Progenitor cell of endocrine pancreas (in vitro differentiated cells): ENCODE measurements at places on chromosomes 6 and 20. TPM values are rescaled to one million over a fixed set of nuclear protein-coding genes. Genes with fewer than 3 reads are reported as not detected.
A peak's percentile ranks its signal among the peaks of the same experiment; 100 is the strongest.

The C6orf15 gene
- total RNA-seq: not detected in 2 replicates

The CCR6 gene
- total RNA-seq: not detected in 2 replicates

The CASS4 gene
- 0.09 and 0.26 TPM in 2 replicates for total RNA-seq

The PTK7 gene
- 141 and 142 TPM in 2 replicates for total RNA-seq

The SIRPB2 gene
- total RNA-seq: not detected in 2 replicates

The CTSZ gene
- total RNA-seq: 61.4 and 65.6 TPM in 2 replicates

- DNase-seq: no peak
These were observed 56.0 kb downstream of the APCDD1L start for GRCh38 chr20:58459058-58459750.

GRCh38 chr6:158095031-158095430 lies 73.0 kb downstream of the SERAC1 start:
- DNase-seq: no peak

GRCh38 chr20:53220482-53221307 lies 248.5 kb downstream of the TSHZ2 start:
- DNase-seq: no peak

DNA sequence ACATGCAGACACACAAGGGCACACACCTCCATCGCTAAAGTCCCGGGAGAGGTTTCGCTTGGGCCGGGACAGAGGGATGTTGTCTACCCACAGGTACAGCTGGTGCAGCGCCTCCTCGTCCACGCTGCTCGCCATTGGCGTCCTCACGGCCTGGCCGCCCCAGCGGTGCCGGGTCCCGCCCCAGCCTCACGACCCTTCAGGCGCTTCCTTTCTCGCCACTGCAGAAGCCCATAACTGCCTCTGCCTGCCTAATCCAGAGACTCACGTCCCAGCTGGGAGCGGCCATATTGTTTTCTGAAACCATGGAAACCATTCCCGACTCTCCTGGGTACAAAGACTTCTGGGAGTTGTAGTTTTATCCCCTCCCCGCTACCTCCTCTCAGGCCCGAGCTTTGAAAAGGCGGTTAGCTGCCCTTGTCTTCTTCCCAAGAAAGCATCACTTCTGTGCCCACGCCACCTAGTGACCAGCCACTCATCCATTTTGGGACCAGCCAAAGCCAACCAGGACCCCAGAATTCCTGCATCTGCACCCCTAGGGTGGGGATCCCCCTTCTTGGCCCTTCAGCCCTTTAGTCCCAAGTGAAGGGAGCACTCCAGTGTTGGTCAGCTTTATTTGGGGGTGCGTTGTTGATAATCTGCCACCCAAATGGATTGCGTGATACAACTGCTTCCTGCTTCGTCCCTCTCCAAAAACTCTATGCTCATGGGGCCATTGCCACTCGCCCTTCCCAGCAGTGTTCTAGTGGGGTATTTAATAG lies at the start of gene SPEF1:
Gene SPEF1 (minus strand): TSS at position 296 of the 758 bp plus-strand sequence. CDS start 161 bp downstream, at position 135.
- peak; percentile 44 for DNase-seq

GRCh38 chr6:90646940-90647339 lies 60.1 kb upstream of the MAP3K7 start:
- DNase-seq: no peak

- no peak for DNase-seq
These were observed 65.3 kb downstream of the NRSN1 start for GRCh38 chr6:24191346-24191745.

DNA sequence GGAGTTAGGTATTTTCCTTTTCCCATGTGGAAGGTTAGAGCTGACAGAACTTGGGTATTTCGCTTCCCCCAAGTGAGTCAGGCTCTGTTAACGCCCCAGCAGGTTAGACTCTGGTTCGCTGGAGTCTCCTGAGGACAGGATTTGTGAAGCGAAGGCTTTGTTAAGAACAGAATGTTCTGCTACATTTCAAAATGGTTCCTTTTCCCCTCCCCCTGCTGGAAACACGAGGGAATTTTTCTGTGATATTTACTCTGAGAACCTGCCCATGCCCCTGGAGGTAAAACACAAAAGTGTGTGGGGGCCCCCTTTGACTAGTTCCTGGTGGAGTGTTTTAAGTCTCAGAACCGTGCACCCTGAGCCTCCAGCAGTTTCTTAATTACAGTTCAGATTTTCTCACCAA lies 731.4 kb upstream of the CITED2 start:
- DNase-seq: no peak
